ENCODE measurements at places on chromosomes 3 and 15.

GRCh38 chr3:21795152-21795837 is 44.3 kb upstream of the ZNF385D start:
- DNase-seq, result no peak

- no peak for DNase-seq
Observed at GRCh38 chr3:192277477-192277876, 449.9 kb downstream of the FGF12 start.

- no peak for DNase-seq
Observed at GRCh38 chr3:19392150-19392549, 243.8 kb downstream of the KCNH8 start.

DNA sequence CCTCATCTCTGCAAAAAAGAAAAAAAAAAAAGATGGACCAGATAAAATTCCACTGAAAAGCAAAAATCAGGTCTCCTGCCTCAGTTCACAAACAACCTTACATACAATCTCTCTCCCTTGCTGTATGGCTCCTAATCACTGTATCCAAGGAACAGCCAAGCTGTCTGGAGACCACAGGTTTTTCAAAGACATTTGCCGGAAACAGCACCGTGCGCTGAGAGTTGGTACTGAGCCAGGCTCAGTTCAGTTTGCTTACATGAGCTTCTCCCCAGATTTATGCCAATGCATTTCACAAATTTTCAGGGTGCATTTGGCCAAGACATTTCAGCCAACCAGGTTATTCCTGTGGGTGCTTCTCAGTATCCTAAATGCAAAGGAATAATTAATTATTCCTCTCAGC is 4.1 kb downstream of the ACP3 start:
- DNase-seq, result no peak

GRCh38 chr3:138103466-138103865 is 11.9 kb downstream of the DZIP1L start:
- no peak for DNase-seq

All from head of caudate nucleus (tissue), 42 donors.